ENCODE measurements at places on chromosomes 16 and 17.

- DNase-seq, result no peak
Observed at GRCh38 chr16:48534601-48535340, 75.2 kb downstream of the N4BP1 start.

- no peak for DNase-seq
Observed at GRCh38 chr16:87390641-87391323, 1.4 kb upstream of the MAP1LC3B start.

DNA sequence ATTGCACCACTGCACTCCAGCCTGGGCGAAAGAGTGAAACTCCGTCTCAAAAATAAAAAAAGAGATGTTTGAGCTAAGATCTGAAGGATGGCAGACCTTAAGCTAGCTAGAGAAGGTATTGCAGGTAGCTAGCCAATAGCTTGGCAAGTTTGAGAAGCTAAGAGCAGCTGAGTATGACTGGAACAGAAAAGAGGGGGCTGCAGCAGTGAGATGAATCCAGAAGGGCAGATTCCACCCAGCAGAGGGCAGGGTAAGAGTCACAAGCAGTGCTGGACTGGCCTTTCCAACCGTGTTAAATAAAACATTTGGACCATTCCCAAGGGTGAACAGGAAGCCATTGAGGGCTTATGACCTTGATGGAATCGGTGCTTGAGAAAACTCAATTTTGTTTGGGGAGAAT is 5.7 kb upstream of the PHAF1 start:
- DNase-seq, result no peak

DNA sequence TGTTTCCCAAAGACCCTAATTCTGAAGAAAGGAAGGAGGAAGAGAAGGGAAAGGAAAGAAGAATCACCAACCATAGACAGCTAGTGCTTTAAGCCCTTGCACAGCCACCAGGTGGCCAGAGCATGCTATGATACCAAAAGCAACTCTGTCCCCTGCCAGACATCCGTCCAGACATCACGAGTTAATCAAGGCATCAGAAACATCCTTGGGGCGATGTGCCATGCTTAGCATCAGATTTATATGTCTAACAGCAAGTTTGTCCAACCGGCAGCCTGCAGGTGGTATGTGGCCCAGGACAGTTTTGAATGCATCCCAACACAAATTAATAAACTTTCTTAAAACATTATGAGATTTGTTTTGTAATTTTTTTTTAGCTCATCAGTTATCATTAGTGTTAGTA is 2.9 kb upstream of the CRYBA1 start:
- DNase-seq, result no peak

- DNase-seq, result no peak
Observed at GRCh38 chr16:89953671-89954406, 5.3 kb downstream of the DEF8 start.

DNA sequence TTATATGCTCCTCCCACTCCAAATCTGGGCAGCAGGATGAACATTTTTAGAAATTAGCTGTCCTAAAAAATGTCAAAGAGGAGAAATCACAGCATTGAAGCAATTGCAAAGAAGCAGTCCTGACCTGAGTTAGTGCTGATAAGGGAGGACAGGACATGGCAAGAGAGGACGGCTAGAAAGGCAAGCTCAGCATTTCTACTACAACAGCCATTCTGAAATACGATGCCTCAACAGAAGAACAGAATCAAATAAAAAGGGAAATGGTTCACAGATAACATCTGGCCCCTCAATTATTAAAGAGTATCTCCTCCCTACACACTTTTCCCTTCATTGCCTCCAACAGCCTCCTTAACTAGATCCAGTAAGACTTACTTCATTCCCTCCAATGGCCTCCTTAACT is 18.3 kb downstream of the VPS53 start:
- no peak for DNase-seq

DNA sequence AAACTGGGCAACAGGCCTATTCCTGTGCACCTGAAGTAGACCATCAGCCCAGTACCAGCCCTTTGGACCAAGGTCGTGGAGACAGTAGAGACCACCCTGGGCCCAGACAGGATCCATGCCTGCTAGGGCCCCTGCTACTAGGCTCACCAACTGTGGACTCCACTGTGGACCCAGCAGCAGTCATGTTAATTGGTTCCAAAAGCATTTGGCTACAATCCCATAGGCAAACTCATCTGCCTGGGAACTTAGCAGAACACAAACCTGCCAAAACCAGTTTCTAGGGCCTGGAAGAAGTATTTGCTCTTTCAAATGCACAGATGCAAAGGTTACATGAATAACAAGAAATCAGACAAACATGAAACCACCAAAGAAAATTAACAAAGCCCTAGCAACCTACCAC is 53.1 kb downstream of the ACSM2A start:
- DNase-seq, result no peak

DNA sequence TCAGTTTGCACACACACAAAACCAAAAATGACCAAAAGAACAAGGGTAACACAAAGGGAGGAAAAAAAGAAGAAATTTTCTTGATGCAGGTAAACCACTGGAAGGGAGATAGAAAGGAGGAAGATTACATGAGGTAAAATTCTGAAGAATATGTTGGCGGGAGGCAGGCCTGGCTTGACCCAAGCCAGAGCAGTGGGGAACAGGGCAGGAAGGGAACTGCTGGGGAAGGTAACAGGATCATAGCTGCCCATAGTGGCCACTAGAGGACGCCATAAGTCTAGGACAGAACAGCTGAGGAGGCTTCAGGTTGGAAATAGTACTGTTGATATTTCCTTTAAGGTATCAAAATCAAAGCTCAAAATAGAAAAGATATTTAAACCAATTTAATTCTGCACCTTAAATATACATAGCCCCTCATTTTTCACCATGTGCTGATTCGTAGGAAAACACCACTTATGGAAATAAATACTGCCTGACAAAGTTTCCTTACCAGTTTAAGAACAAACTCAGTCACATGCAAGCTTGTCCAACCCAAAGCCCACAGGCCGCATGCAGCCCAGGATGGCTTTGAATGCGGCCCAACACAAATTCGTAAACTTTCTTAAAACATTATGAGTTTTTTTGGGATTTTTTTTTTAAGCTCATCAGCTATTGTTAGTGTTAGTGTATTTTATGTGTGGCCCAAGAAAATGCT is 15.5 kb downstream of the VPS35 start:
- DNase-seq, result peak; percentile 20

DNA sequence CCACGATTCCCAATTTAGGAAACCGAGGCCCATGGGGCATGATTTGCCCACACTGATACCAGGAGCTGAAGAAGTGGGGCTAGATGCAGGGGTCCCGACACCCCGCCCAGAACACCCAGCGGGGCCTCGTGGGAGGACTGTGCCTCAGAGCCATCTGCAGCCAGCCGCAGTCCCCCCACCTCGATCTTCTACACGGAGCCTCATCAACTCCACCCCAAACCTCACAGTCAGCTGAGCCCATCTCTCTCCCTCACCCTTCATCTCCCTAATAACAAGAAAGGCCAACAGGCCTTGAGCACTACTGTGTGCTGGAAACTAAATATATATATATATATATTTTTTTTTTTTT is 4.2 kb downstream of the ITGAE start:
- DNase-seq, result peak; percentile 48

- no peak for DNase-seq
Observed at GRCh38 chr16:85526185-85526974, 86.7 kb upstream of the GSE1 start.

GRCh38 chr17:78675836-78676235 is 98.6 kb upstream of the DNAH17 start:
- no peak for DNase-seq

Measured in CD8-positive, alpha-beta memory T cell (primary cell).